NT2/D1 (cell line): ENCODE measurements at places on chromosomes 1 and 21.

DNA sequence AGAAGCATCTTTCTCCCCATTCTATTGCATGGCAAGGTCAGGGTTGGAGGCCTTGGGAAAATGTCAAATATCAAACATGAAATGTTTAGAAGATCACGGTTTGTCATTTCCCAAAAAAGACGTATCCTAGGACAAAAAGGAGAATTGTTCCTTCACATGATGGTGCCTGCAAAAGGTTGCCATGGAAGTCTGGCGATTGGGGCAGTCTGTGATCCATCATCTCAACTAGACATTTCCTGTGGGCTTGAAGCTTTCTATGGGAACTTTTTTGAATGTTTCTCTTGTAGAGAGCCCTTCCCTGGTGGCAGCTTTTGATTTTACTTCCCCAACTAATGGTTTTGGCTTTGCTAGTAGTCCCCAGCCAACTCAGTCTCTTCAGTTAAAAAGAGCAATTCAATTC is 106.3 kb downstream of the TGFB2 start:
- no peak for DNase-seq

- no peak for DNase-seq
Measured at GRCh38 chr1:109299558-109300343, 7.1 kb downstream of the MYBPHL start.

- no peak for DNase-seq
Measured at GRCh38 chr1:97010566-97011264, 289.1 kb downstream of the PTBP2 start.

GRCh38 chr1:63892632-63893395 is 119.0 kb downstream of the ROR1 start:
- DNase-seq: no peak

GRCh38 chr1:231211005-231211857 is 29.8 kb upstream of the GNPAT start:
- peak; percentile 82 for DNase-seq

GRCh38 chr1:221672239-221672645 is 69.6 kb downstream of the DUSP10 start:
- no peak for DNase-seq

GRCh38 chr1:56758794-56759193 is 60.4 kb downstream of the FYB2 start:
- no peak for DNase-seq

- peak; percentile 81 for DNase-seq
Measured at GRCh38 chr1:173420330-173420806, 56.8 kb upstream of the PRDX6 start.

GRCh38 chr1:59367301-59368007 is 70.6 kb downstream of the FGGY start:
- DNase-seq: no peak

- no peak for DNase-seq
Measured at GRCh38 chr1:230502306-230502705, 76.2 kb upstream of the PGBD5 start.

DNA sequence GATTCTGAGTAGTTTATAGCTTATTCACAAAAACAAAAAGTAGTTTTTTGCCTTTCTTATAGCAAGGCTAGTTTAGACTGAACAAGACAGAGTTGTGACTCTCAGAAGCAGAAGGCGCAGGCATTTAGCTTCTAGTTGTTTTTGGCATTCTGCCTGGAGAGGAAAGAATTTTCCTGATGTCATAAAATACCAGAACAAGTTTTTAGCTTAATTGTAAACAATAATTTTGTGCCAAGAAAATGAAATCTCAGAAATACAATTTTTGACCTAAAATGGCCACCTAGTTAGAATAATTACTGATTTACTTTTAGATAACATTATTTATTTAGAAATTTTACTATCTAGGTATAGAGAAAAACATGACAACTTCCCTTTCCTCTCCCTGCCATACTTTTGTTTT is 1.0 kb downstream of the DNAJB4 start:
- DNase-seq: no peak

DNA sequence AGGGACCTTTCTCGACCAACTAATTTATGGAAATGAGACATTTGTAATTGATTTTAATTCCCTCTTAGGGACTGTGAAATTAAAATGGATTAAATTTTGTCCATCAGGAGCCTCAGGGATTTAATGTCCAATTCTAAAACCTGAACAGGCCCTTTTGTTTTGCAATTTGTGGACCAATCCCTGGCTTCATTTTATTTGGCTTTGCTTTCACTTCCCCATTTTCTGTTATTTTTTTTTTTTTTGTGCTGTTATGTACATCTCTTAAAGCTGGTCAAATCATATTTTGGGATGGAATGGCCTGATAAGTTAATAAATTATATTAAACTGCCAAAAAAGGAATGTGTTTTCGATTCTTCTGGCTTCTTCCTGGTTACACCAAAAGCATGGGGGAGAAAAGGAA is 28.9 kb downstream of the ZSCAN20 start:
- no peak for DNase-seq

- no peak for DNase-seq
Measured at GRCh38 chr1:63512584-63512983, 10.4 kb downstream of the ITGB3BP start.

DNA sequence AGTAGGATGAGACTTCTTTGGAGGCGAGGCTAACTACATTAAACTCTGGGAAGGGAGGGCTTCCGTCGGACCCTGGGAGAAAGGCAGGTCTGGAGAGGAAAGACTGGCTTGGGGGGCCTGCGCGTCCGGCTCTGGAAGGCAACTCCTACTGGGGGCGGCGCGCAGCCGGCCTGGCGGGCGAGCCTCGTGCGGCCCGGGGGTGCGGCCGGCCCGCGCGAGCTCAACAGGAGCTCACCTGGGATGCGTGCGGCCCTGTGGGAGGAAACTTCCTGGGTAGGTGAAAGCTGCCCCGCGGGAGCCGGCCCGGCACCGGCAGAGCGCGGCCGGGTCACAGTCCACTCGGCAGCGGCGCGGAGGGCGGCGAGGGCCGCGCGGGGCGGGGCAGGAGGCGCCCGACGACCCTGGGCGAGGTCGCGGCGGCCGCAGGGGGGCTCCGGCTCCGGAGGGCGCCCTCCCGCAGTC is 449 bp downstream of the EPS15 start:
- DNase-seq: peak; percentile 30

GRCh38 chr1:30232288-30232899 is 491.0 kb downstream of the MATN1 start:
- DNase-seq: peak; percentile 47

DNA sequence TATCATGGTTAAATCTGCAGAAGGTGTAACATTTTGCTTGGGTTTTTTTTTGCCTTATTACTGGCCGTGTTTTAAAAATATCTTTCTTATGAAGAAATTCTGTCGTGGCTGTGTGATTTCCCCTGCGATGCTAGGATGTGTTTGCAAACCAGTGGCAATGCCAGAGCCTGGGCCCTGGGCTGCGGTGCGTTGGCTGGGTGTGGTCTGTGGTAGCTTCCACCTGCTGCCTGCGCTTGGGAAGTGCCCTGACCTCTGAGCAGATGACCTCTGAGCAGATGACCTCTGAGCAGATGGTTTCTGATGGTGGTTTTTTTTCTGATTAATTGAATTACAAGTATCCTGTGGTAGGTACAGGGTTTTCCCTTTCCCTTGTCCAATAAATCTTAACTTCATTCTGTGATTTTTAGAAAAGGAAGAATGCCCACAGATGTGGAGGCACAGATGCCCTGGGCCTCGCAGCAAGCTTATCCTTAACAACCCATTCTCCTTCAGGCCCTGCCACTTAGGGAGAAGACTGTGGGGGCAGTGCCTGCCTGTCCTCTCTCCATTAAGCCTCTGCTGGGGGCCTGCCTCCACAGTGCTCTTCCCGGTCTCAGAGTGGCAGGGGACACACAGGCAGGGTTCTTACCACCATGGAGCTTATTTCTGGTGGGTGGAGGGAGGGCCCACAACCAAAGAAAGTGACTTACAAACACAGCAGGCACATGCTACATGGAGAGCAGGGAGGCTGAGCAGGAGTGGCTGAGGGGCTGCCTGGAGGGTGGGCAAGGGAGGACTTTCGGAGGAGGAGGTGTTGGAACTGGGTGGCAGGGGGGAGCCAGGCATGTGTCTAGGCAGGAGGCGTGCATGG is 81.7 kb downstream of the PCBP3 start:
- DNase-seq: no peak

GRCh38 chr1:30151826-30152225 is 571.6 kb downstream of the MATN1 start:
- peak; percentile 33 for DNase-seq
